ENCODE measurements at places on chromosomes 4 and X.

DNA sequence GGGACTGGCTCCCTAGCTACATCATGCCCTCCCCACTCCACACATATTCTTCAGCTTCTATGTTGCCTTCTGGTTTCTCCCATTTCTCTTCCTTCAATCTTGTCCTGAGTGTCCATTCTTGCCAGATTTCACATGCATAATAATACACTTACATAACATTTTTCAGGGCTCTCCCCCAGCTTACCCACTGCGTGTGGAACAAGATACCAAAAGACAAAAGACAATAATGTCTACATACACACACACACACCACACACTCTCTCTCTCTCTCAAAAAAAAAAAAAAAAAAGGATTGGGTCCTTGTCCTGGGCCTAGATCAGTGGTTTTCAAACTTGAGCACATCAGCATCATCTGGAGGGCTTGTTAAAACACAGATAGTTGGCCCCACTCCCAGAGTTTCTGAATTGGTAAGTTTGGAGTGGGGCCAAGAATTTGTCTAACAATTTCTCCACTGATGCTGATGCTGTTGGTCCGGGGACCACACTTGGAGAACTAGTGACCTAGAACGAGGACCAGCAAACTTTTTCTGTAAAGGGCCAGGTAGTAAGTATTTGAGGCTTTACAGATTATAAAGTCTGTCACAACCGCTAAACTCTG lies 6.5 kb upstream of the SMARCA1 start:
- DNase-seq, result no peak

DNA sequence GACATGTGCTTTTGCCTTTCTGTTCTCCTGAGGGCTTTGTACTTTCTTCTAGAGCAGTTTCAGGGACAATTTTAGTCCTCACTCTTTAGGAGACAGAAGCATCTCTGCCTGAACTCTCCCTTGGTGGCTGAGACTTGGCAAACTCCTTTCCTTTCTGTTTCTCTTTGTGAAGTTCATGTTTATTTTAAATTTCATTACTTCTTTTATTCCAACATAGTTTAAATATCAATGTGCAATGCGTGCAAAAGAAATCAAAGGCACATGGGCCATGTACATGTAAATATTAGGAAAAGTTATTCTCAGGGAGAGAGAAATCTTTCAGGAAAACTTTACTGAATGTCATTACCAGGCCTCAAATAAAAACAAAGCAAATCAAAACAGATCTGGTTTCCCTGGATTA lies 177.6 kb downstream of the RNF150 start:
- DNase-seq, result no peak

DNA sequence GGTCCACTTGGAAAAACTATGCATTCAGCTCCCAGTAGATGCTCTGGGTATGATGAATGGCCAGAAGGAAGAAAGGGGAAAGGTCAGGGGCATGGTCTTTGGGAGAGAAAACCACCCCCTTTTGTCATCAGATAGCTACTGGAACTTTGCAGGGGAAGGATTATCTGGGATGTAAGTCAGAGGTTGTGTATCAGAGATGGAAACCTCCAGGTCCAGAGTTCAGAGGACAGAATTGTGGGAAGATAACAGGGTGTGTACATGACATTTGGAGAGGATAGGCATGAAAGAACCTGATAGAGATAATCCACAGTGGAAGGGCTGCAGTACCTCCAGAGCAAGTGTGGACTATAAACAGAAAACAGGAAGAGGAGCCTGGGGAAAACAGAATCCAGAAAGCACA lies 262.7 kb downstream of the SPRY1 start:
- DNase-seq, result no peak

DNA sequence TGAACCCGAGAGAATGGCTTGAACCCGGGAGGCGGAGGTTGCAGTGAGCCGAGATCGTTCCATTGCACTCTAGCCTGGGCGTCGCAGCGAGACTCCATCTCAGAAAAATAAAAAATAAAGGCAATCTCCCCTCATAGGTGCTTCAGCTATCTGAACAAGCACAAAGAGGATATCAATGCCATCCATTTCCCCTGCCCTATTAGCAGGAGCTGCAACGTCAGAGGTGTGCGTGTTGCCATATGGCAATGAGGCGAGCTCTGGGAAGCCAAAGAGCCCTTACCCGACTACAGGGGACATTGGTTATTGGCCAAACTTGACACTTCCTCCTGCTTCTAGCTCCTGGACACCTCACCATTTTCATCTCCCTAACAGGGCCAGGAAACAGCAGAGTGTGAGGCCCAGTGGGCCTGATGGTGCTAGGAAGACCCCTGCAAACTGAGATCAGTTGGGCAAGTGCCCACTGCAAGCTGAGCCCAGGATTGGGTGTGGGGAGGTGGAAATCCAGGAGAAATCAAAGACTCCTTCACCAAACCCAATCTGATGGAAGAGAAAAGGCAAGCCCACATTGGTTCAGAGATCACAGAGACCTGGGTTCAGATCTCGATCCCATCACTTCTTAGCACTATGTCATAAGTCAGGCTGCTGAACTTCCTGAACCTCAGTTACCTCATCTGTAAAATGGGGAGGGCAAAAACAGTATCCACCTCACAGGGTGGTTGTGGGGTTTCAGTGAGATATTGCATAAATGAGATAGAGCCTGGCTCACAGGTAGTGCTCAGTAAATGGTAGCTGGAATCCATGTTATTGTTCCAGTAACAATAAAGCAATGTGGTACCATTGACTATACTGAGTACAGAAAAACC lies 21.2 kb downstream of the SLC25A5 start:
- no peak for DNase-seq

DNA sequence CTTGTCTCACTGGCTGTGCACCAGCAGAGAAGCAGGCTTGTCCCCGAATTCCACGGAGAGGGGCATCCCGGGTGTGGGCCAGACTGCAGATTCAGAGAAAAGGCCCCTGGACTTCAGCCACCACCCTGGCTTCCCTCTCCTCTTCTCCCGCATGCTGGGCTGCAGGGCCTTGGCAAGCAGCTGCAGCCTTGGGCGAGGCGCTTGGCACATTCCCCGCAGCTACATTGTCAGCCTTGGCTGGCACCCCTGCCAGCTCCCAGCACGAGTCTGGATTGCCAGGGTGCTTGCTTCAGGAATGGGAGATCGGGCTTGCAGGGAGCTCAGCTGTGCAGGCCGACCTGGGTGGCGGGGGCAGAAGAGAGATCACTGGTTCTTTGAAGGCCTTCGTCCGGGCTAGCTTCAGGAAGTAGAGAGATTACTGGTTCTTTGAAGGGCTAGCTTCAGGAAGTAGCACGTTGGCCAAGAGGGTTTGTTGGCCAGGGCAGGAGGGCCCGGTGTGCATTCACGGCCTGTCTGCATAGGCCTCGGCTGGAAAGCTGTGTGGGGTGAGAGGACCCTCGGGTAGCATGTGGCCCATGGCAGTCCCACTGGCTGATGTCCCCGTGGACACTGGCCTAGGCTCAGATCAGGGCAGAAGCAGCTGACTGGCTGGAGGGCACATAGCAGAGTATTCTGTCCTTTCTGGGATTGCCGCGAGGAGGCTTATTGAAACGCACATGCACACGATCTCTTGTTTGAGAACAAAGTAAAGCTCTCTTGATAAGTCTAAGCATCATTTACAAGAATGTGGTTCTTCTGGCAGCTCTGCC lies 2.7 kb downstream of the ABCD1 start:
- DNase-seq, result no peak

DNA sequence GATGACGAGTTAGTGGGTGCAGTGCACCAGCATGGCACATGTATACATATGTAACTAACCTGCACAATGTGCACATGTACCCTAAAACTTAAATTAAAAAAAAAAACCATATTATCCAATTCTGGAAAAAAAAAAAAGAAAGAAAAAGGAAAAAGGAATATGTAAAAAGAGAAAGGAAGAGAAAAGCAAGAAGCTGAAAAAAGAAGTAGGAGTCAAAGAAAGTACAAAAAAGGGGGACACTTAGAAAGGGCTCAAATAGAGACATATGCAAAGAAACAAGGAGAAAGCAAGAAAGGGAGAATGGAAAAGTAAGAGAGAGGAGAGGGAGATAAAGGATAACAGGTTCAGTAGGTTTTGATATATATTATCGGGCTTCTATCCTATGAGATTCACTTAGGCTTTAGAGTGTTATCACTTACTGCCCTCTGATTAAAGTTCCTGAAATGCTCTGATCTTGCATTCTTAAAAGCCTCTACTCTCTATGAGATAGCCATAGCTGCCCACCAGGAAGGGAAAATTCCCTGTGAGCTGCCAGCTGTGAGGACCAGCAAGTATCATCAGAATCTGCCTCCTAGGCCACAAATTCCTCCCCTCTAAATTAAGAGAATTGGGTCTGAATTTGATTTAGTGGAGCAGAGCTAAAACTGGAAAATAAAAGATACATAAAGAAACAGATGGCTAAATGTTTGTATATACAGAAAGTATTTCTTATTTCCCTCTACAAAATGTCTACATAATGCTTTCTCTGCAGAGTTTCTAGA lies 95.2 kb downstream of the AMMECR1 start:
- DNase-seq, result no peak

DNA sequence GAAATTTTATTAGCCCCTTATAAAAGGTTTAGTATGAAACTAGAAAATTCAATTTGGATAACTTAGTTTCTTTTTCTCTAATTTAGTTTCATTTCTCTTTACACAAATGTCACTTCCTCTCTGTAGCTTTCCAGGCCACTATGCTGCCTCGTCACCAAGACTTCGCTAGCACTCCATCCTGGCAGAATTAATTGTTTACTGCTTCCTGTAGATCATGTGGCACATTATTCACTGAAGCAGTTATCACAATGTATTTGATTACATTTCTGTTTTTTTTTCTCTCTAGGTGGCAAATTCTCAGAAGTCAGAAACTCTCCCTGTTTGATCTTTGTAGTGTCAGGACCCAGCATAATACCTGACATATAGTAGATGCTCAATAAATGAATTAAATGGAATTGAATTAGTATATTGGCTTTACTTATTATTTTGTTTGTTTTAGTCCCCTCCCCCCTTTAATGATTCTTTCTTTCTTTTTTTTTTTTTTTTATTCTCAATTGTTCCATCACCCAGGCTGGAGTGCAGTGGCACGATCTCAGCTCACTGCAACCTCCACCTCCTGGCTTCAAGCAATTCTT lies 9.3 kb upstream of the SAT1 start:
- no peak for DNase-seq

DNA sequence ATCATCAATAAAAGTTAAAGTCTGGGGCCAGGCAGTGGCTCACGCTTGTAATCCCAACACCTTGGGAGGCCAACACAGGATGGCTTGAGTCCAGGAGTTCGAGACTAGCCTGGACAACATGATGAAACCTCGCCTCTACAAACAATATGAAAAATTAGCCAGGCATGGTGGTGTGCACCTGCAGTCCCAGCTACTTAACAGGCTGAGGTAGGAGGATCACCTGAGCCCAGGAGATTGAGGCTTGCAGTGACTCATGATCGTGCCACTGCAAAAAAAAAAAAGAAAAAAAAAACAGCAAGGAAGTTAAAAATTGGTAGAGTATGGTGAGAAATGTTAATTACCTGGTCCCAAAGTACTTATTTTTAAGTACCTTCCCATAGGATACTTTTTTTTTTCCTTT lies 27.5 kb downstream of the FBXW7 start:
- no peak for DNase-seq

- no peak for DNase-seq
Measured at GRCh38 chr4:181569553-181569952, 673.6 kb upstream of the TENM3 start.

- DNase-seq, result no peak
Measured at GRCh38 chrX:27884654-27885053, 76.9 kb downstream of the MAGEB10 start.

DNA sequence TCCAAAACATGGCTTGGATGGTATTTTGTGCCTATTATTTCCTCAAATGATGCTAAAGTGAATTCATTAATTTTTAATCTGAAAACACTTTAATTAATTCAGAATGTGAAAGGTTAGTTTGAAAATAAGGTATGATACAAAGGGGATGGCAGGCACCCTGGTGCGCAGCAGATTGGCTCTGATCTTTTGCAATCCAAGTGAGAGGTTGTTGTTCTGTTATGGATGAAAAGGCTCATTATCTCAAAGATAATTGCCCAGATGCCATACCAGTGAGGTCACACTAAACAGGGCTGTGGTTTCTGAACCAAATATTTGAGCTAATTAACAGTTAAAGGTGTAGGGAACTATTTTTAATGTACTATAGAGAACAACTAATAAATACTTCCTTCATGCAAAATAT lies 504.9 kb downstream of the RAPGEF2 start:
- no peak for DNase-seq

Measured in lower leg skin (tissue), 4 donors.